CD8-positive, alpha-beta memory T cell (primary cell): ENCODE measurements at places on chromosomes 5 and 9. TPM values are rescaled to one million over a fixed set of nuclear protein-coding genes. Genes with fewer than 3 reads are reported as not detected.

The TAF11L10 gene
- polyA plus RNA-seq, result not detected

GRCh38 chr5:136028090-136028489, 698 bp upstream of the TGFBI start:
- no peak for DNase-seq
- no peaks in the 10 kb centered on the region for H3K36me3 ChIP-seq
- no peaks in the 10 kb centered on the region for H3K4me1 ChIP-seq
- H3K27ac ChIP-seq, result no peak overlapping the region
- no peak overlapping the region for H3K4me3 ChIP-seq

The SPINK5 gene
- not detected for polyA plus RNA-seq

The AFAP1L1 gene
- polyA plus RNA-seq, result not detected

DNA sequence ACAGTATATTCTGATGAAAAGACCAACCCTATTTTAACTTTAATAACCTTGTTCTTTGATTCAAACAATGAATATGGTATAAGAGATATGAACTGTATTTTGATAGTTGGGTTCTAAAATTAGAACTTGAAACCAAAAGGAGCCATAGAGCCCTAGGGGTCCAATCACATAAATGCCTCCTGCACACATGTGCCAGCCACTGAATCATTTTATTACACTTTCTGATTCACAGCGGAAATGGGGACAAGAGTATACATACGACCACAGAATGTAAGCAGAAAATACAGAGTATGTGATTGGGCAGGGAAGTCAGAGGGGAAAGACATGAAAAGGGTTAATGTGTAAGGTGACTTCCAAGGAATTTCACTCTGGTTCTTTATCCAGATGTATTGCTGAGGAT, 1000.2 kb downstream of the NR2F1-AS1 start:
- H3K27ac ChIP-seq, result no peak overlapping the region
- no peak for DNase-seq
- H3K4me3 ChIP-seq, result no peak overlapping the region
- no peaks in the 10 kb centered on the region for H3K36me3 ChIP-seq
- H3K4me1 ChIP-seq, result no peaks in the 10 kb centered on the region

- H3K4me1 ChIP-seq, result no peaks in the 10 kb centered on the region
- H3K27me3 ChIP-seq, result no peaks in the 10 kb centered on the region
- DNase-seq, result no peak
- no peak overlapping the region for H3K4me3 ChIP-seq
- no peak overlapping the region for H3K27ac ChIP-seq
Observed at GRCh38 chr9:92589923-92590322, 54.1 kb upstream of the ECM2 start.

- H3K27me3 ChIP-seq, result no peaks in the 10 kb centered on the region
- DNase-seq, result no peak
- peaks cover 13% of the 10 kb centered on the region for H3K36me3 ChIP-seq
- H3K4me3 ChIP-seq, result no peak overlapping the region
Observed at GRCh38 chr9:92725766-92726165, 38.9 kb downstream of the BICD2 start.
